Fibroblast of gingiva (primary cell): ENCODE measurements at places on chromosomes 5 and 9.
A peak's percentile ranks its signal among the peaks of the same experiment; 100 is the strongest.

- DNase-seq, result no peak
Observed at GRCh38 chr9:40928803-40929487, 199.5 kb downstream of the FOXD4L6 start.

- no peak for DNase-seq
Observed at GRCh38 chr5:67416986-67417385, 220.4 kb upstream of the CD180 start.

GRCh38 chr9:131798246-131798645 is 58.4 kb upstream of the RAPGEF1 start:
- no peak for DNase-seq

DNA sequence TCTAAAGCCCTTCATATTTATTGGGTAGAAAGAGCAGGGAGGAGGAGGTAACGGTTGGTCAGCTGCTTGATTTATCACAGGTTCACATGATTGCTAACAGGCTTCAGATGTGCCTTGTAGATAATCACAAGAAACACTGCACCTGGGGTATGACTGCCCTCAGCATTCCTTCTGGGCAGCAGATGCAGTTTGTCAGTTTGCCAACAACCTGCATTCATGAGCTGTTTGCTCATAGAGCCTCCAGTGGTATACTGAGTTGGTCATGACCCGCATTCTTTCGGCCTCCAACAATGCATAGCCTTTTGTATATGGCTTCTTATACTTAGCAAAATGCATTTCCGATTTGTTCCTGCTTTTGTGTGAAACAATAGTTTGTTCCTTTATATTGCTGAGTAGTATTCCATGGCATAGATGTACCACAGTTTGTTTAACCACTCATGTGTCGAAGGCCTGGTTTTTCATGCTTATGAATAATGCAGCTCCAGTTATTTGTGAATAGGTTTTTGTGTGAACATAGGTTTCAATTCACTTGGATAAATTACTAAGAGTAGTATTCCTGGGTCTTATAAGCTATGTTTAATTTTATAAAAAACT is 83.6 kb downstream of the ARHGEF28 start:
- DNase-seq, result no peak

GRCh38 chr5:130137681-130138080 is 233.4 kb downstream of the CHSY3 start:
- peak; percentile 8 for DNase-seq

DNA sequence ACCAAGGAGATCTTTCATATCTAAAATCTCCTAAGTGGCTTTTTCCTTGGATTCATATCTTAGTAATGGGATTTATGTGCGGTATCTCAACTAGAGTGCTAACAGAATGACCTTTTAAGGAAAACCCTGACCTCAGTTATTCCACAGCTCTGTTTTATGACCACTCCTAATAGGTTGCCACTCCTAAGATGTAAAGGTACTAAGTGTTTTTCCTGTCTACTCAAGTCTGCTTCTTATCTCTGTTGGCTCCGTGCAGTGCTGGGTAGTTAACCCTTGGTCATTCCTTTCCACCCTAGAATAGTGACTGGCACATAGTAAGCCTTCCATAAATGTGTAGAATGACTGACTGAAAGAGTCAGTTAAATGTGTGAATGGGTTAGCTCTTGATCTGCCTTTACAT is 161.4 kb downstream of the DOCK2 start:
- DNase-seq, result no peak

GRCh38 chr5:98805070-98805469 is 31.6 kb downstream of the RGMB start:
- DNase-seq, result no peak

DNA sequence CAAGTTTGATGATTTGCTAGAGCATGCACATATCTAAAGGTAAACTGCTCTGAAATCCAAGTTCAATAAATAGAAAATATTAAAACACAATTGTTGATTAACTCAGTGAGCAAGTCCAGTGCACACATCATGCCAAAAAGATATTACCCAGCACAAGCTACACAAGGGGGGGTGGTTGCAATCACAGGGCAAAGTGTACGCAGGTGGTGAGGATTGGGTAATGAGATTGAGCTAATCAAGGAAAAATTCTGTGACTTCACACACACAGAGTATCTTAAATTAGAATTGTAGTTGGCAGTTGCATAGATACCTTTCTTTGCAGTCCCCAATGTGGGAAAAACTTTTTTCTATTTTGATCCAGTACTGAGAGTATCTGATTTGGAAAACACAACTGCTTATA is 156.1 kb upstream of the NTRK2 start:
- DNase-seq, result no peak

DNA sequence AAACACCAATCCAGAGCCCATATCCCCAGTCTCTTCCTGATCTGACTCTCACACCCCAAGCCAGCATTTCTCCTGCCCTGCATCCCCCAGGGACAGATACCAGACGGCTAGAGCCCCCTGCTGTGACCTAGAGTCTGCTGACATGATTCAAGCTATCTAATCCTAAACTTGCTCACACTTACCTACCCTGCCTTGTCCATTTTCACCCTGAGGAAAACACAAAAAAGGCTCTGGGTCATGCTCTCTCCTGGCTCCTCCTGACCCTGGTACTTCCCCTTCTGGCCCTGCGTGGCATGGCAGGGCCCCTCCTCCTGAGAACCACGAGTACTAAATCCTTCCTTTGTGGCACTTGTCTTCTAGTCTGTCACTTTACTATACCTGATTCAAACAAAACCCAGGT is 2.8 kb upstream of the ARRDC1 start:
- no peak for DNase-seq

DNA sequence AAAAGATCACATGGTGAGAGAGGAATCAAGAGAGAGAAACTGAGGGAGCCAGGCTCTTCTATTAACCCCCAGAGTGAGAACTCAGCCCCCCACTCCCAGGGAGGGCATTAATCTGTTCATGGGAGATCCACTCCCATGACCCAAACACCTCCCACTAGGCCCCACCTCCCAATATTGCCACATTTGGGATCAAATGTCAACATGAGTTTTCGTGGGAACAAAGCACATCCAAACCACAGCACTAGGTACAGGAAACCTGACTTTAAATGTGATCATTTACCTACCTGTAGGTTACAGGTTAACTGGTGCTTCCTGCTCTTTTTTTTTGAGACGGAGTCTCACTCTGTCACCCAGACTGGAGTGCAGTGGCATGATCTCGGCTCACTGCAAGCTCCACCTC is 16.9 kb downstream of the NNT start:
- no peak for DNase-seq

DNA sequence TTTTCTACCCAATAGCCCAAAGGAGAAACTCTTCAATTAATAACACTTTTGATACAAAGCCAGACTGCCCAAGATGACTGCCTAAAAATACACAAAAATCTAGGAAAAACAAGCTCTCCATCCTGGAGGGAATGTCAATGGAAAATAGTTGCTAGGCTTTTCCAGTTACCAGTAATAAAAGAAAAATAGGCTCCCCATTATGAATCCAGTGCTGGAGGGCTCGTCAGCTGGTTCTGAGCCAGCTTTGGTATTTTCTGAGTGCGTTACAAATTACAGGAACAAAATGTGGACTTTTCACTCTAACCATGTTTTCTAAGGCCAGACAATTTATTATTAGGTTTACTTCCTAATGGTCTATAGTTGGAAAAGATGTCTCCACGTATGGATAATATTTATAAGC is 414.5 kb downstream of the ACTL7B start:
- no peak for DNase-seq

DNA sequence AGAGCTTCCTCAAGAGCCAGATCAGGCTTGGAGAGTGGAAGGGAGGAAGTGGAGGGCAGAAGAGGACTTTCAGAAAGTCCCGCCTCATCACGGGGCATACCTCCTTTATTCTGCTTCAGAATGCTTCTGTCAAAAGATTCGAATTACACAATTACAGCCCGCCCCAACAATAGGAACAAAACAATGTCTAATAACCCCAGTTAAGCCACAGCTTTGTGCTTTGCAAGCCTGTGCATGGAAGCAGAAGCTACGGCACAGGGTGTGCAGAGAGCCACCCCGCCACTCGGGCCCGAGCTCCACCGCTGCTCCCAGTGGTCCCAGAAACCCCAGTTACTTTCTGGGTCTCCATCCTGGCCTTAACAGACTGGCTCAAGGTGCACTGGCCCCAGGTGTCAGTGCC is 23.5 kb downstream of the HNRNPH1 start:
- no peak for DNase-seq

DNA sequence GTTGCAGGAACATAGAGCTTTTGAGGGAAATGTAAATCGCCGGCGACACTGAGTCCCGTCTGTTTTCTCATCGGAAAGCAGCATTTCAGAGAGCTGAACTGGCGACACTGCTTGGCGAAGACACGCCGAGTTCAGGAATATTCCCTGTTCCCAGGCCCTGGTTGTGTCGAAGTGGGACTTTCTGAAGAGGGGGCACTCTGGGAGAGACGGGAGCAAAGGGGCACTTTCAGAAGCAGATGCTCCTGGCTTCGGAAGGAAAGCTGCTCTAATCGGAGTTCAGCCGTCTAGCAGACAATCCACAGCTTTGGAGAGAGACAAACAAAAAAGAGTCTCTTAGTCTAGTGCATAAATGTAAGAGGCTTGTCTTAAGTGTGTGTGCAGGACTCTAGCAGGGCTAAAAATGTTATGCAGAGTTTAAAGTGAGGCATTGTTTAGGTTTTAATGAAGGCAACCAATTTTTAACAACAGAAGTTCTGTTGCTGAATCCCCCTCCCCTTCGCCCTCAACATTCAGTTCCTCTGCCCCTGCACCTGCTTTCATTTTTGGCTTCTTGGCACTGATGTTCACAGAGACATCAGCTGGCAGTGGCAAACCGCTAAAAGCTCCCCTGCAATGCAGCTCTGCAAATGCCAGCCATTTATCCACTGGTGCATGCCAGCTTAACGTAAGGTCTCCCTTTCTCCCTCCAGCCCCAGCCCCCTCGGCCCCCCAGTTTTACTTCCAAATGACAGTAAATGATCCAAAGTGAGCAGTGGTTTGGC is 289.5 kb upstream of the MPDZ start:
- DNase-seq, result no peak

DNA sequence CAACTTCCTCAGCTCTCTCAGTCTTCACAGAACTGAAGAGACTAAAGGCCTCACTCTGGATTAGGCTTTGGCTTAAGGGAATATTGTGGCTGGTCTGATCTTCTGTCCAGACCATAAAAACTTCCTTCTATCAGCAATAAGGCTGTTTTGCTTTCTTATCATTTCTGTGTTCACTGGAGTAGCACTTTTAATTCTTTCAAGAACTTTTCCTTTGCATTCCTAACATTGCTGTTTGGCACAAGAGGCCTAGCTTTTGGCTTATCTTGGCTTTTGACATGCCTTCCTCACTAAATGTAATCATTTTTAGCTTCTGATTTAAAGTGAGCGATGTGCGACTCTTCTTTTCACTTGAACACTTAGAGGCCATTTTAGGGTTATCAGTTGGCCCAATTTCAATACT is 88.7 kb upstream of the ACOT12 start:
- no peak for DNase-seq

DNA sequence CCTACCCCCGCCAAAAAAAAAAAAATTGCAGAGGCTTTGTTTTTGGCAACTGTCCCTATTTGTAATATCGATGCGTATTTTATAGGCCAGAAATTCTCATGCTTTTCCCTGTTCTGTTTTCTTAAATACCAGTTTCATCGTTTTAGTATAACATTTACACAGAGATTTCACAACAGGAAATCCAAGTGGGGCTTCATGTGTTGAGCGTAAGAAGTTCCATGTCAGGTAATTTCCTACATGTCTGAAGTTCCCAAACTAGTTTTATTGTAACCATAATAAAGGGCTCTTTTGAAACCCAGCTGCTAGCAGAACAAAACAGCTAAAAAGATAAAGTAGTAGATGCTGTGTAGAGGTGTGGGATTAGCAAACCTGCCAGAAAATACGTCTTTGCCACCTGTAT is 4.2 kb downstream of the SMC5 start:
- no peak for DNase-seq

DNA sequence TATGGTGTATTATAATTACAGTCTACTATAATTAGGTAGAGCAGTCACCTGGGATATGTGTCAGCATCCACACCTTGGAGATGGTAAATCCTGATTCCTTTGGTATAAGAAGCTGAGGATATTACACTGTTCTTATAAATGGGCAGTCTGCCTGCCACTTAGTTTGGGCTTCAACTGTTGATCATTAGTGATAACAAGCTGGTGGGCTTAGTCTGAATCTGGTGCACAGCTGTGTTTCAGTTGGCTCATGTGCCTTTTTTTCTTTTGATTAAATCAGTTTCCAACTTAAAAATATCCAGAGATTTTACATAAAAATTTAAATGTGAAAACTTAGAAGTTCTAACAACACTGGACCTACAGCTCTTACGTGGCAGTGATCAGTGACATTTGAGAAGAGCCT is 21.2 kb downstream of the LVRN start:
- no peak for DNase-seq

GRCh38 chr5:15787681-15788080 is 287.7 kb downstream of the FBXL7 start:
- DNase-seq, result no peak

DNA sequence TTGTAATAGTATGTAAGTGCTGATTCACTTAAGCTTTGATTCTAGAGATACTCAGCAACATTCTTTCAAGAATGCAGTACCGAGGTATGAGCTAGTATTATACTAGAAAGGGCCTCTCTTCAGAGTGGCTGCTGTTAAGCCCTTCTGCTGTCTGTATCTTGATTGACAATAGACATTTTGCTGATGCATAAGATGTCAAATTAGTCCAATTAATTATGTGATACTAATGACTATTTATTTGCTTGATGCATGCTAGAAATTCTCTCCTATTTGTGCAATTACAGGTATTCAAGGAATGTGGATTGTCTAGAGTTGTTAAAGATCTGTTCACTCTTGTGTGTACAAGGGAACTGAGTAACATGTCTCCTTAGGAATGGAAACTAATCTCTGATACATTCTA is 92.3 kb upstream of the PTGER4 start:
- DNase-seq, result no peak

GRCh38 chr9:123354806-123355508 is 1.0 kb upstream of the CRB2 start:
- no peak for DNase-seq

DNA sequence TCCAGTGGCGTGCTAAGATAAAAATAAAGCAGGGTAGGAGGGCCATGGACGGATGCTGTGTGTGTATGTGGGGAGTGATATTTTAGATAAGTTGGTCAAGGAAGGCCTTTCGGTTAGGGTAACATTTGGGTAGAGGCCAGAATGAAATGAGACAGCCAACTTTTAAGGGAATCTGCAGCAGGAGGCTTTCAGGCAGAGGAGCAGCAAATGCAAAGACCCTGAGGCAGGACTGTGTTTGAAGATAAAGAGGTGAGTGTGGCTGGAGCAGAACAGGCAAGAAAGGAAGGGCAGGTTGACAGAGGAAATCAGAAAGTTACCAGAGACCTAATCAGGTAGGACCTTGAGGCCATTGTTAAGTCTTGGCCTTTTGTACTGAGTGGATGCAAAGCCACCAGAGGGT is 106.2 kb downstream of the MAST4 start:
- no peak for DNase-seq

DNA sequence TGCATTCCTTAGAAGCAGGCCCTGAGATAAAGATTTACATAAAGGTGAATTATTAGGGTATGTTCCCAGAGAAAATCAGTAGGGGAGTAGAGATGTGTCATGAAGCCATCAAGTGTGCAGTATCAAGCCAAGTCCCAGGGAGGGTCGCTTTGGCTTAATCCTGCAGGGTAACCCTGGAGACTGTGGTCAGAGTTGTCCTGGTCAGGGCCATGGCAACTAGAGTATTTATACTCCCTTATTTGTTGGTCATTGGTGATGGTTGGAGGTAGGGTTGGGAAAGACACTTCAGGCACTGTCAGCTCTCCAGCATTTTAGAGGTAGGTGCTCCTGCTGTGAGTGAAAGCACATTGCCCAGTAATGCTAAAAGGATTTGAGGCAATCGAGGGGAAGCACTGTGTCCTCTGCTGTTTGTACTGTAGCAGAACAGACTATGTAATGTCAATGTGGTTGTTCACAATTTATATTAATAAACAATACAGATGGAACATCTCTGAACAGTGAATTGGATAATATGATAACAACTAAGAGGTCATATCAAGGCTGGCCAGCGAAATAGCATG is 108.9 kb downstream of the GDNF start:
- no peak for DNase-seq
